ENCODE measurements at places on chromosomes 3 and 15.

DNA sequence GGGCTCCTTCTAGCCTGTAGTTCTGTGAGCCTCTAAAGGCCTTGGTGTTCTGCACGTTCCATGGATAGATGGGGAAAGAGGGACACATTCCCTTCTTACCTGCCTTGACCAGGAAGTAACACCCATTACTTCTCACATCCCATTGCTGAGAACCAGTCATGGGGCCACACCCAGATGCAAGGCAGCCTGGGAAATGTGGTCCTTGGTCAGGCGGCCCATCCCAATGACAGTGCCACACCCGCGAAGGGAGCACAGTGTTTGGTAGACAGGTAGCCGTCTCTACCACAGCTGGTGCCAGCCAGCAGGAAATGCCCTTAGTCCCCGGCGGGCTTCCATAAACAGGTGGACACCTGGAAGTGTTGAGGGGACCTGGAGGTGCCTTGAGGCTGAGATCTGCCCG lies 23.2 kb upstream of the LCTL start:
- DNase-seq: no peak

GRCh38 chr3:141114179-141114745 lies 63.1 kb downstream of the SPSB4 start:
- no peak for DNase-seq

GRCh38 chr3:97958396-97958795 lies 13.8 kb downstream of the RIOX2 start:
- DNase-seq: no peak

DNA sequence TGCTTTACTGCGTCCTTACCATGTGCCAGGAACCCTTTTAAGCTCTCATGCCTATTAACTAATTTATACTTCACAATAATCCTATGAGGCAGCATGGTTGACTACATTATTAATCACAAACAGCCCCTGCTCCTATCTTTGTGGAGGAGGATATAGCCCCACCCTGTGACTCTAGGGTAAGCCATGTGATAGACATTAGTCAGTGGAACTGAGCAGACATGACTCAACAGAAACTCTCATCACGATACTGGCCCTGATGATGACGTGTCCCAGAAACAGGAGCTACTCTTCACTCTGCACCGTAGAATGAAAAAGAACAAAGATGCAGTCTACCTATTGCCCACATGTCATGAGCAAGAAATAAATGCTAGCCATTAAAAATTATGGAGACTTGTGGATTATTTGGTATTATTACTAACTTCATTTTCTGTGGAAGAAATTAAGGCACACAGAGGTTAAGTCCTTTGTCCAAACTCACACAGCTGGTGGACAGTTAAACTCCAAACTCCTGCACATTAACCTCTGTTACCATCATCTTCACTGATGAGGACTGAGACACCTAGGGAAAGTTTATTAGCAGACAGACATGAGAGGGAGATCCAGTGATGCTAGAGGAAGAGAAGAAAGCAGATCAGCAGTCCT lies 51.2 kb downstream of the CFAP20DC start:
- DNase-seq: no peak

- DNase-seq: no peak
Observed at GRCh38 chr15:51697163-51697562, 15.9 kb downstream of the SCG3 start.

DNA sequence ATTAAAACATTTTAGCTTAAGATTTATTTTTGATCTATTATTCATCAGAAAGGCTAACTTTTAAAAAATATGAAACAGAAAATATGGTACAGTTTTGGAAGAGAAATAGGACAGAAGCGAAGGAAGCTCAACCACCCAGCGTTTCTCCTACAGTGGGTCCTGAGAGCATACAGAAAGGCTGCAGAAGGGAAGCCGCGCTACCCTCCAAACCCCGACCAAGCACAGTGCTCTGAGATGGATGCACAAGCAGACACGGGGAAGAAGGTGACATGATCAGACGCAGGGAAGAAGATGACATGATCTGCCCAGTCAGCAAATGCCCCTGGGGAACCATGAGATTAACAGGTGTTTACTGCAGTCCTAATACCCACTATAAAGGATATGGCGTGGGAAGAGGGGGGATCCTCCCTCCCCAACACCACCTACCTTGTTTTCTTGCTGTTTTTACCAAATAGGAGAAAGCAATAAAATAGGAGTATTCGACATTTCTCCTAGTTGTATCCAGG lies 14.4 kb downstream of the DCUN1D1 start:
- no peak for DNase-seq

GRCh38 chr15:36596915-36597314 lies 17.5 kb downstream of the CDIN1 start:
- no peak for DNase-seq

- DNase-seq: no peak
Observed at GRCh38 chr3:58036293-58037032, 28.2 kb downstream of the FLNB start.

DNA sequence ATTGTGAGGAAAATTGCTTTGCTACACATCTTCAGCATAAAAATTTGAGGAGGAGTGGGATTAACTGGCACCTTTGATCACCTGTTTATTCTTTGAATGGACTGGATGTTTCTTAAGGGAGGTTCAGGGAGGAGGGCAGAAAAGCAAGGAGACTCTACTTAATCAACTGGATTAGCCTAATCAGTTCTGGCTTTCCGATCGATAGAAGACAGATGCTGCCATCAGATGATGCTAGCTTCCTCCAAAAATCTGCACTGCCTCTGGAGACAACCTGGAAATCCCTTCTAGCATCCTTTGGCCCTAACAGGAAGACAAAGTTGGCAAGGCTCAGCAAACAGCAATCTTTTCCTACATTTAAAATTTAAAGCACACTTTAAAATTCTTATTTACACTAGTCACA lies 197.8 kb downstream of the EBLN2 start:
- no peak for DNase-seq

All from activated T-cell treated with anti-CD3 and anti-CD28 coated beads for 24 hours (primary cell).